ENCODE measurements at places on chromosomes 12 and 14.

DNA sequence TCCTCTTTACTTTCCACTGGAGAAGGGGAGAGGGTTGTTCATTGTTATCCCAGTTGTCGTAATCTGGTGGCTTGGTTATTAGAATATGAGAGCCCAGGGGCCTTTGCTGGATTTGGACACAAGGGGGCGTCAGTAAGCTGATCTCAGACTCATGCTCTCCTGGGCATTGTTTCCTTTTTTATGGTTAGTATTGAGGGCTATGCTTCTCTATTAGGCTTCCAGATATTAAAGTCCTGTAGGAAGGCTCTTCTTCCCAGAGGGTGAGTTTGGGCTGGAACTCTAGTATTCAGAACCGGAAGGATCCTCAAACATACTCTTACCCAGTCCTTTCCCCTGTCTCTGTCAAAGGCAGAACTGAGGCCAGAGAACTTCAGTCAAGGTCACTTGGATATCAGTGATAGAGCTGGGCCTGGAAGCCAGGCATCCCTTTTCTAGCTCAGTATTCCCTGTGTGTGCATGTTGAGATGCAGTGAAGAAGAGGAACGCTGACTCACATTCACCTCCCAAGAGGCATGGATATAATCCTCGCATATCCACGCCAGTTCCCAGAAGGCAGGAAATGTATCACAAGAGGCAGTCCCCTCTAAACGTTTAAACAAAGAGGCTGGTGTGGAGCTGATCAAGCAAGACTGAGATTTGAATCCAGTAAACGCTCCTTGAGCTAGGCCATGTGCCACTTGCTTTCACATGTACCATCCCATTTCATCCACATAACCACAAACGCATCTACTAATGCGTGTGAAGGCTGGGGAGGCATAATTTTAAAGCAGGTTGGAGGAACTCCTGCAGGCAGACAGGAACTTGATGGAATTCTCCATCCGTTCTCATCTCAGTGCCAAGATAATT is 41.6 kb downstream of the UBE3B start:
- peak; percentile 54 for DNase-seq

DNA sequence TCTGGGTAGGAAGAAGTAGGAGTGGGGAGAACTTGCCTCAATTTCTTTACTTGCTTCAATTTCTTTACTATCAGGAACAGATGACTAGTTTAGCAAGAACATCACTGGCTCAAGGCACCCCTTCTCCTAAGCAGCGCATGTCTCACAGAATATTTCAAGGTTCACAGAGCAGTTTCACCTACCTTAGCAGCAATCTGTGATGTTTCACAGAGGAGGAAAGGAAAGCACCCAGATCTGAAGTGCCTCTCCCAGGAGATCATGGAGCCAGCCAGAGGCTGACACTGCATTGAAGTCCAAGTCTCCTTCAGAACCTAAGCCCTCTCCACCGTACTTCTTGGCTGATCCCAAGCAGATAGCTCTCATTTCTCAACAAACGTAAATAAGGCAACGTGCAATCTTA is 118.7 kb upstream of the PCED1B start:
- DNase-seq: no peak

DNA sequence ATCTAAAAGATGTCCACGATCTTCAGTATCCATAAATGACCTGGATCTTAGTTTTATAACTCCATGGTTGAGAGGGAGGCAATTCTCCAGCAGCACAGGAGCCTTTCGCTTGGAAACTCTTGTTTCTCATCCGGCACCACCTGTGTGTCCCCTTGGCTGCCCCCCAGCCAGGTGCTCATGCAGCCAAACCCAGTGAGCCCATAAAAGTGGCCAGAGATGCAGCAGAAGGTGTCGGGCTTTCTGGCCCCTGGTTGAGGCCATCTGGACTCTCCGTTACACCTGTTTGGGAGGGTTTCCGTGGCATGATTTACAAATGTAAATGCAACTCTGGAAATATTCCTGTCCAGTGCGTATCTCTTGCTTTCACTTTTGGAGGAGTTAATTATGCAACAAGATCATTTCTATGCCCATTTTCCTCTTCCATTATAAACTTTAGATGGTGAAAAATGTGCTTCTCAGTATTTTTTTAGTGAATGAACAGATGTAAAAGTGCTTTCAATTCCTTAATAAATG is 291.1 kb downstream of the DIO2 start:
- no peak for DNase-seq

DNA sequence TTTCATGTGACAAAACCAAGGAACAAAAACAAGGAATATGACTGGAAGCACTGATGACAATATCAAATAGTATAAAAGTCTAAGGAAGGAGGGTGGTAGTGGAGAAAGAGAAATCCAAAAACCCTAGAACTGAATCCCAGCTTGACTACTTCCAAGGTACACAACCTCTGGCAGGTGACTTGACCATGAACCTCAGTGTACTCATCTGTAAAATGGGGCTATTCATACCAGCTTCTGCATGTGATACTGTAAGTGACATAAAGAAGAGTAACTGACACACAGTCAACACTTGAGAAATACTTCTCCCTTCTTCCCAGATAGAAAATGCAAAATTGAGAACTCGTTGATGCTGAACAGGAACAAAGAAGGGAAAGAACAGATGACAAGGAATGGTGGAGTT is 10.3 kb upstream of the DPF3 start:
- no peak for DNase-seq

- DNase-seq: no peak
These were observed 96.8 kb downstream of the LGR5 start for GRCh38 chr12:71536279-71536938.

DNA sequence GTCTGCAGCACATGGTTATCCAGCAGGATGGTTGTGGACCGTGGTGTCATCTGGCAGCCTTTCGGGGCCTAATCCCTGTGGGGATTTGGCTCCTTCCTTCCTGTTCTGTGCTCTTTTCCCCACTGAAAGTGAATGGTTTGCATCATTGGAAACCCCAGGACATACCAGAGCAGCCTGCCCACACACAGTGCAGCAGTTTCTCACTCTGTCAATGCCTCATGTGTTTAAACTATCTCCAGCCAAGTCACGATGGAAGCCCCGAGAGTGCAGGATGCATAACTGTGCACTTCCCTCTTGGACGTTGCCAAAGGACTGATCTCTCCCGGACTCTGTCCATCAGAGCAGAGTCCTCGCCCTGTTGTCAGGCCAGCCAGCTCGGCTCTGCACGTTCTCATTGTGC is 29.0 kb upstream of the AMN start:
- no peak for DNase-seq

DNA sequence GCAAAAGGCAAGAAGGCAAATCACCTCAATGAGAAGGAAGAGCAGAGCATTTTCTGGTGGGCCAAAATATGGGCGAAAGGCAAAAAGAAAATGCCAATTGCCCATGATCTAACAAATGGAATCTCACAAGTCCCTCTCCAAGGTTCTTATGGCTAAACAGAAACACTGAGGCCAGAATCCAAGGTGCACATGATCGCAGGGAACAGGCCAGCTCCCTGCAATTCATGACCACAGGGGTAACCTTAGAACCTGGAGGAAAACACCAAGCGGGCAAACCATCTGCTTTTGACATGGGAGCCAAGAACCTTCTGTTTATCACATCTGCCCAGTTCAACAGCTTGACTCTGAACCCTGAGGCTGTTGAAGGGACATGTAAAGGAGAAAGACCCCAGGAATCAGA is 60.0 kb downstream of the NT5DC3 start:
- DNase-seq: no peak

DNA sequence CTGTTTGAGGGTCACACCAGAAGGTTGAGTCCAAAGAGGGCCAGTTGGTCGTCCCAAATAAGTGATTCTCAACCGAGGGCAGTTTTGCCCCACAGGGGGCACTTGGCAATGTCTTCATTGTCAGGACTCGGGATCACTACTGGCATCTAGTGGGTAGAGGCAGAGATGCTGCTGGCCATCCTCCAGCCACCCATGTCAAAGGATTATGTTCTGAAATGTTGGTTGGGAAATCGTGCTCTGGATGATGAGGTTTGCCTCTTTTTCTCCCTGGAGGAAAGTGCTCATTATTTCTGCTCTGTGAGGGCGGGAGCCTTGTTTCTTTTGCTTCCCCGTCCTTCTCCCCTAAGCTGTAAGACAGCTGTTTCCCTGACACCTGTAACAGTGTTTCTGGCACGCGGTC is 3.6 kb downstream of the ZNF839 start:
- DNase-seq: peak; percentile 31

GRCh38 chr12:96044943-96045290 is 9.5 kb upstream of the LTA4H start:
- DNase-seq: no peak

GRCh38 chr12:66239295-66239694 is 50.3 kb downstream of the IRAK3 start:
- DNase-seq: no peak

DNA sequence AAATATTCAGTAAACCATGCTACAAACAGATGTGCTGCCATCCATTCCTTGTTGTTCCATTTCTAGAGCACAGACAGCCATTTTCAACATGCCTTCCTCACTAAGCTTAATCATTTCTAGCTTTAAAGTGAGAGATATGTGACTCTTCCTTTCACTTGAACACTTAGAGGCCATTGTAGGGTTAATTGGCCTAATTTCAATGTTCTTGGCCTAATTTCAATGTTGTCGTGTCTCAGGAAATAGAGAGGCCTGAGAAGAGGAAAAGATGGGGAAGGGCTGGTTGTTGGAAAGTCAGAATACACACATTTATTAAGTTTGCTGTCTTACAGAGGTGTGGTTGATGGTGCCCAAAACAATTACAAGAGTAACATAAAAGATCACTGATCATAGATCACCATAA is 435.1 kb downstream of the ZFP36L1 start:
- no peak for DNase-seq

GRCh38 chr14:100149851-100150611 is 9.4 kb downstream of the DEGS2 start:
- no peak for DNase-seq

GRCh38 chr14:68756000-68756481 is 36.8 kb downstream of the ZFP36L1 start:
- no peak for DNase-seq

- DNase-seq: no peak
These were observed 30.8 kb downstream of the PLEKHG3 start for GRCh38 chr14:64734990-64735389.

DNA sequence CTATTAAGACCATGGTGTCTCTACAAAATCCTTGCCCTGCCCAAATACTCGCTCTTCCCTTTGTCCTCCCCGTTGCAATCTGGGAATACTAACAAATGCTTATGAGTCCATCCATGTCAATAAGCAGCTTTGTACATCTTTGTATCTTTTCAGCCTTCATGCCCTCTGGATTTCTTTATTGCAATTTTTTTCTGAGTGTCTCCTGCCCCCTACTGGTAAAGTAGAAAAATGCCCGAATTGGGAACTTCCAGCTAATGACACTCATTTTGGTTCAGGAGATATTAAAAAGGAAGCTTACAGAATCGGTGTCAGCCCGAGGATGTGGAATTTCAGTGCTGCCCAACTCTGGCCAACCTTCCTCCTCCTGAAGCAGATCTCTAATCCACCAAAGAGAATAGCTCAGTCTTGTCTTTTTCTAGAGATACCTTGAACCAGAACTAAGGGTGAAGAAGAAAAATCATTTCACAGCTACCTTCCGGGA is 46.0 kb downstream of the SH2B3 start:
- DNase-seq: peak; percentile 36

GRCh38 chr14:60133487-60133886 is 31.7 kb downstream of the DHRS7 start:
- DNase-seq: no peak

GRCh38 chr12:98370976-98371375 is 144.4 kb upstream of the TMPO start:
- no peak for DNase-seq

DNA sequence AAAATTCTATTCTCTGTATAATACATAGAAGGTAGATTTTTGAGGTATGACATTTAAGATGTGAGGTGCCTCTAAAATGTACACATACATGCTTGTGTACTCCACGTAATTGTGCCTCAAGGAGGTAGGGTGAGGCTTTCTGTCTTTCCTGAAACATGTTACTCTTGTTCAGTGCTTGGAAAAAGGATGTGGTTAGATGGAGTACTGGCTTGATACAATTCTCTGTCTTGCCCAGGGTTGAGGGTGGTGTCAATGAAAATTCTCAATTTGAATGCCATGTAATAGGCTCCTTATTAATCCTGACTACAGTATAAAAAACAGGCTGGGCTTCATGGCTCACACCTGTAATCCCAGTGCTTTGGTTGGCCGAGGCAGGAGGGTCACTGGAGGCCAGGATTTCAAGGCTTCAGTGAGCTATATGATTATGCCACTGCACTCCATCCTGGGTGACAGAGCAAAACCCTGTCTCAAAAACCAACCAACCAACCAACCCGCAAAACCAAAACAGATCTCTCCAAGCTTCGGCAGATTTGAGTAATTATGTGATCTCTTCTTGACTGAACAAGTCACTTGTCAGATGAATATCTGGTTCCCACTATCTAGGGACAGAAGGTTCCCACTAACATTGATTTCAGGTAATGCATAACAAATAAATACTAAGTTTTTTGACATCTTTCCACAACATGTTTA is 41.6 kb downstream of the RCOR1 start:
- DNase-seq: no peak

DNA sequence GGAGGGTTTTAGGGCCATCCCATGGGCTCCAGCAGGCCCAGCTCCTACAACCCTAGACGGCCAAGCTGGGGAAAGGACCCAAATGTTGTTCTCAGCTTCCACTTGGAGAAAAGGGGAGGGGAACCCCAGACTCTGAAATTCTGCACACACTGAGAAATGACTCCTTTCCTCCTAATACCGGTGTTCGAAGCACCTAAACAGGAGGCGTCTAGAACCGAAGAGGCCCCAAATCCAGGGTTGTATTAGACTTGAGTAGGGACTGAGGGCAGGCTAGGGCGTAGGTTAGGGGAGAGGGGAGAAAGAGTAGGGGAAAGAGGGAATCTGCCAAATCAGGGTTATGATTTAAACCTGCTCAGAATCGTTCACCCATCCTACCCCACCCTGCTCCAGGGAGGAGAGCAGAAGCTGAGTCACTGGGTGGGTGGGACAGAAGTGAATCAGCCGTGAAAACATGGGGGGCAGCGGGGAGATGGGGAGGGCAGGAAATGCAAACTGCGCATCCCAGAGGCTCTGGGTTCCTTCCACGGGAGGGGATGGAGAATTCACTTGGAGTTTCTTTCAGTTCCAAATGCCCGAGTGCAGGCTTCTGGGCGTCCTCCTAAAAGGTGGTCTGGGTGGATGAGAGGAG is 1.0 kb downstream of the IGFBP6 start:
- DNase-seq: no peak

DNA sequence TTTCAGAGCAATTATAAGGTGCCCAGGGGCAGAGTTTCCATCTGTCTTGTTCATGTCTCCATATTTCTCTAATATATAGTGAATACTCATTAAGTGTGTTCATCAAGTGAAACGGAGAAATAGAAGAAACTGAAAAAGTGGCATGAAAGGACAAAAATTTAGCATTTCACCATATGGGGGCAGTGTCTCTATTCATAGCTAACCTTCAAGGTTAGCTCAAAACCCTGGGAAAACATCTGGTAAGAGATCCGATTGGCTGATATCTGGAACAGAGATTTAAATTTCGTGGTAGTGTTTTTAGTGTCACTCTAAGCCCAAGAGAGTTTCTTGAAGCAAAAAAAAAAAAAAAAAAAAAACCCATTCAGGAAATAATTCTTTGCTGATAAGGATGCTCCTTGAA is 367.5 kb downstream of the DAD1 start:
- DNase-seq: peak; percentile 33

- DNase-seq: no peak
These were observed 100.7 kb downstream of the ZFP36L1 start for GRCh38 chr14:68692216-68692615.

GRCh38 chr14:31051023-31051422 is 24.8 kb upstream of the STRN3 start:
- DNase-seq: no peak

Data from CD4-positive, alpha-beta T cell treated with Interleukin-1 beta for 1 hour (primary cell).